Midbrain (tissue), 1 donor: ENCODE measurements at places on chromosomes 11 and 22.

DNA sequence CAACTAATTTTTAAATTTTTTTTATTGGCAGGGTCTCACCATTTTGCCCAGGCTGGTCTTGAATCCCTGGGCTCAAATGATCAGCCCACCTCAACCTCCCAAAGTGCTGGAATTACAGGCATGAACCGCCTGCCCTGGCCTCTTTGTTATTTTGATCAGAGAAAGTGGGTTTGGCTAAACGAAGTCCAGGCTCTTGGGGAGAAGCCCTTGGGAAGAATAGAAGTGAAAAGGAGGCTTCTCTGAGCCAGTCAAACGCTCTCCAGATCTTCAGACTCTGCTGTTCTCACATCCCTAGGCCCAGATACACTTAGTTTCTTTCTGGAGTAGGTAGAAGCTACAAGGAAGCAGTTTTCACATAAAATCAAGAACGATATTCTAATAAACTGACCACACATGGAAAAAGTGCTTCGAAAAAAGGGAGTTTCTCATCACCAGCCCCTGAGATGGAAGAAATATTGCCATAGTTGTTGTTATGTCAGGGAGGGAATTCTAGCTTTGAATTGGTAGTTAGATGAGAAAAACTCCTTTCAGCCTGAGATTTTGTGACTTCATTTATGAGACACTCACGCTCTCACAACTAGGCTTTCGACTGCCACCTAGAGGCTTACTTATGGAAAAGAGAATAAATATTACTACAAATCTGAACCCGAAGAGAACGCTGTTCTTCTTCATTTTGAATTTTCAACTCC lies 41.7 kb upstream of the AQP11 start:
- peak; percentile 82 for DNase-seq

DNA sequence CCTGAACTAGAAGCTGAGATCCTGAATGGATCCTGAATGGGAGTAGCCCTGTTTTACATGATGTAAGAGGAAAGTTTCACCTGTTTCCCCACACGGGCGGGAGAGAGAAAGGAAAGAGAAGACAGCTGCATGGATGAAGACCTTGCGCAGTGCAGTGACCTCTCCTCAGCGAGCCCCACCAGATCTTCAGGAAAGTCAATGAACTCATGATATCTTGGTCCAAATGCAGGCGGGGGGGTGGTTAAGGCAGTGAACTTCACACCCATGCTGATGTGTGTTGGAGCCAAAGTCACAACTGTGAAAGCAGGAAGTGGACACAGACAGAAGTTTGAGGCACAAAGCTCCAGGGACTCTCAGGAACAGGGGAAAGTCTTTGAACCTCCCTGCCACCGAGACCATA lies 8.6 kb upstream of the FJX1 start:
- DNase-seq, result no peak

DNA sequence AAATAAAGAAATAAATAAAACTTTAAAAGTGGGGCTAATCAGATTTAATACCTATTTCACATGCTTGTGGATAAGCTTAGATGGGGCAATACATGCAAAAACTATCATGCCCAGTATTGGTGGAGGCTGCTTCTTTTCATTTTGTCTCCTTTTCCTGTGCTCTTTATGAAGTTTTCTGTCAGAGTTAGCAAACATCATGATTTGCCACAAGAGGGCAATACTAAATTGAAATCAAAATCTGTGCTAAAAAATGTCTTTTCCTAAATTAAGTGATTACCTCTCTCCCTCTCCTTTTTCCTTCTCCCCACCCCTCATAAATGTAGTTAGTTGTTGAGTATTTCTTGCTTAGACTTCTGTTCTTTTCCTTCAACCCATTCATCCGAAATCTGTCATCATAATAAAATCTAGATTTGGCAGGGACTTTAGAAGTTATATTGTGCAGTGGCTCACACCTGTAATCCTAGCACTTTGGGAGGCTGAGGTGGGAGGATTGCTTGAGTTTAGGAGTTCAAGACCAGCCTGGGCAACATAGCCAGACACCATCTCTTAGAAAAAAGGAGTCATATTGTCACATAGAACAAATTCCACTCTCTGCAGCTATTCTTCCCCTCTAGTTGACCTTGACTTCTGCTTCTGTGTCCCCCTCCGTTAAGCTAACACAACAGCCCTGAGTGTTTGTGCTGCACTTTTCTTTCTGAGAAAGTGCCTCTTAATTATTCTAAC lies 4.7 kb upstream of the ARHGAP42 start:
- DNase-seq, result peak; percentile 21

DNA sequence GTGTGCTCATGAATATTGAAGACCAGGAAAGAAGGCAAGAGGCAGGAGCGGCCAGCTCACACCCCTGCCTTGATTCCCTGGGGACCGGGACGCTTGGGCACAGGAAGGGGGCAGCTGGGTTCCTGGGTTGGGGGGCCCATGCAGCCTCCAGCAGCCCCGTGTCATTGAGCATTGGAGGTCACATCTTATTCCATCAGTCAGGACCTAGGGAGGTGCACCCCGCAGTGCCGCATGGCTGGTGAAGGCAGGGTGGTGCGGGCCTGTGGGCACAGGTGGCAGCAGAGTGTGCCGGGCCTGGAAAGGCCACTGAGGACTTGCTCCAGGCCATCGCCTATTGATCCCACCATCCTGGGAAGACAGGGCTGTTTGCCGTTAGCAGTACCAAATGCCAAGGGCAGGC lies 116.3 kb upstream of the NECTIN1 start:
- no peak for DNase-seq

- no peak for DNase-seq
These were observed 37.9 kb downstream of the NECTIN1 start for GRCh38 chr11:119691020-119691666.

- DNase-seq, result no peak
These were observed 575.5 kb downstream of the SOX6 start for GRCh38 chr11:15780837-15781236.

DNA sequence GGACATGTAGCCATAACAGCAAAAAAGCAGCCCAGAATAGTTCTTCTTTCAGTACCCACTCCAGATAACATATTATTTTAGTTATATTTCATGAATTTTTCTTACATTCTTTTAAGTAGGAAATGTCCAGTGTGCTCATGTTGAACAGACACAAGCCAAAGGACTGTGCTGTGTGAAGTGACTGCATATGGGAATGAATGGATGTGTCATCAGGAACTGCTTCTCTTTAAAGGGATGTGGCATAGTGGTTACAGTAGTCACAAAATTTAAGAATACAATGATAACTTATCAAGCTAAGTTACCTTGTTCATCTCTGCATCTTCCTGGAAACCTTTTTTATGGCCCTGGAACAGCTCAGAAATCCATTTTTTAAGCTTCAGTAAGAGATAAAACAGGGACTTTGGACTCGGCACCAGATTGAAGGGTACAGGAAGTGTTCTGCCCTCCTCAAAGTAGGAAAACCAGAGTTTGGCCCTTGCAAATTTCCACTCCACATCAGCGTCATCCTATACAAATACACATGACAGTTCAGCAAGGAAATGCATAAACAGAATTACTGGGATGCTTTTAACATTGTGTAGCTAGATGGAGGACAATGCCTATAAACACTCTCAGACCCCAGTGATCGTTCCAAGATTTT lies 112.8 kb downstream of the TRPC6 start:
- no peak for DNase-seq

- no peak for DNase-seq
These were observed 66.1 kb downstream of the STK33 start for GRCh38 chr11:8527939-8528338.

- no peak for DNase-seq
These were observed 49.1 kb upstream of the VPREB1 start for GRCh38 chr22:22195265-22196017.

DNA sequence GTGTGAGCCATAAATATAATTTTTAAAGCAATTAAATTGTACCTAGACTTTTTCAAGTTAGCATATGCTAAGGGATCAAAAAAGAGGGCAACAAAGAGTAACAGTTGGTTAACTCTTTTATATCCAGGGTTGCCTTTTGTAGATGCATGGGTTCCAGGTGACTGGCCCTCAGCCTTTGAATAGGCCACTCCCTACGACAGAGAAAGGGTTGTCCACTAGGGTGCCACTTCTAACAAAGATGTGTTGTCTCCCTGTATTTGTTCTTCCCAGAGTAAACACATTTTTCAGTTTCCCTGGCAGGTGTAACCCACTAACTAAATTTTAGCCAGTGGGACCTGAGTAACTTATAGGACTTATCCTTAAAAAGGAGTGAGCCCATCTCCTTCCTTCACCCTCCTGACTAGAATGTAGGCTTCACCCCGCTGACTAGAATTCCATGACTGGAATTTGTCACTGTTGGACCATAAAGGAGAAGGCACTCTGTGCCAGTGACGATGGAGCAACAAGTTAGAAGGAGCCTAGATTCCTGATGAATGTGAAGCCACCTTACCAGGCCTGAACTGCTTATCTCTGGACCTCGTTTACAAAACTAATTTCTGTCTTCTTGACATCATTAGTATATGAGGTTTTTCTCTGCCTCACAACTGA lies 16.6 kb downstream of the TUG1 start:
- DNase-seq, result no peak

- no peak for DNase-seq
These were observed 42.4 kb upstream of the PRODH start for GRCh38 chr22:18978506-18978905.

GRCh38 chr22:31812977-31813605 lies 59.3 kb downstream of the DEPDC5 start:
- DNase-seq, result no peak

- DNase-seq, result no peak
These were observed 1.2 kb upstream of the EED start for GRCh38 chr11:86243396-86243795.

DNA sequence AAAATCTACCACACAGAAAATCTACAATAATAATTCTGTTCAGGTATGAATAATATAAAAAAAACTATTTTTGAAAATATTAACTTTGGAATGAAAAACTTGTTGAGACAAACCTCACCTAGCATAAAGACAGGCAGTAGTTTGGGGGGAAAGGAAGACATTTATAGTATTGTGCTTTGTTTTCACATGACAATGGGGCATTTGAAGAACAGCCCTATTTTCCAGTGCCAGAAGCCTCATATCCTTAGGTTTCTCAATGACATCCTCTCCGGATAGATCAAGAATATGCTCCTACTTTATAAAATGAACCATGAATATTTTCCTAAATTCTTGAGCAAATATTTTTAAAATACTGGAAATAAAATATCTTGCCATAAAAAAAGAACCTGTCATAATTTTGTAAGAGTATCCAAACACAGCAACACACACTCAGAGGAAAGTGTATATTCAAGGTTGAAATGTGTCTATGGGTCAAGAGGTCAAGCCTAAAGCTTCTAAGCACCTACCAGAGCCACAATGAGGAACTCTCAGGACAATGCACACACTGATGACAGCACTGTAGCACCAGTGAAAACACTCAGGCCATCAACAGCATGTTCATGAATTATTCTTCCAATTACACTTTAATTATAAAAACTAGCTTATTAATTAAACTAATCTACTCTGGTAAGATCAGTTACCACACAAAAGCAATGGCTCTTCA lies 68.7 kb downstream of the MRTFA start:
- peak; percentile 44 for DNase-seq

DNA sequence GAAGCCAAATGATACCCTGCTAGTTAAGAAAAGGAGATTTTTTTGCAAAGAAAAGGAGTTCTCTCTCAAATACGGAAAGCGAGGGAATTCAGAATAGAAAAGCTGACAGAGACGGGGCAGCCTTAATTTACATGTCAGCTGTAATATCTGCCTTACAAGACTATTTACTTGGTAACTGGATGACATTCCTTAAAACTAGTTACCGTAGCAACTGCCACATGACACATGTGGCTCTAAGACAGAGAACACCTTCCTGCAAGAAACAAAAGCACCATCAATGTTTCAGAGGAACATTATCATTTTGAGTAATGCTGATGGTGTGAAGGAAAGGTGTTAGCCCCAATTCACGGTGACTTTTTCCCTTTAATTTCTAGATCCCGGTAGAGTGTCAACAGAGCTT lies 222.1 kb downstream of the LRRC4C start:
- DNase-seq, result no peak

GRCh38 chr11:69962152-69962551 lies 116.0 kb upstream of the ANO1 start:
- DNase-seq, result no peak

GRCh38 chr22:38190581-38190980 lies 9.0 kb upstream of the PLA2G6 start:
- DNase-seq, result no peak

DNA sequence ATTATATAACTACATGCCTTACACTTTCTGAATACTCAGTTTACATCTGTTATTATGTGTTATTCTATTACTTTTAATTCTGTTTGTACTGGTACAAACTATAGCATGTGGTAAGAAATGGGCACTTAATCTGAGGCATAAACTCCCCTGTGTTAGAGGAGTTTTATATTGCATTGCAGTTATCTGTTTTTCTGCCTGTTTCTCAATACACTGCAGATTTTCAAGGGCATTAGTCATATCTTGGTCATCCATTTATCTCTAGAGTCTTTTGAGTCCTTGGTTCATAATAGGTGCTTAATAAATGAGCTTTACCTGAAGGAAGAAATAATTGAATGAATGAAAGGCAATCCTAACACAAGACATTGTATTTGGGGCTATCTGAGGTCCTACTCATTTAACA lies 182.9 kb upstream of the CTSC start:
- no peak for DNase-seq

DNA sequence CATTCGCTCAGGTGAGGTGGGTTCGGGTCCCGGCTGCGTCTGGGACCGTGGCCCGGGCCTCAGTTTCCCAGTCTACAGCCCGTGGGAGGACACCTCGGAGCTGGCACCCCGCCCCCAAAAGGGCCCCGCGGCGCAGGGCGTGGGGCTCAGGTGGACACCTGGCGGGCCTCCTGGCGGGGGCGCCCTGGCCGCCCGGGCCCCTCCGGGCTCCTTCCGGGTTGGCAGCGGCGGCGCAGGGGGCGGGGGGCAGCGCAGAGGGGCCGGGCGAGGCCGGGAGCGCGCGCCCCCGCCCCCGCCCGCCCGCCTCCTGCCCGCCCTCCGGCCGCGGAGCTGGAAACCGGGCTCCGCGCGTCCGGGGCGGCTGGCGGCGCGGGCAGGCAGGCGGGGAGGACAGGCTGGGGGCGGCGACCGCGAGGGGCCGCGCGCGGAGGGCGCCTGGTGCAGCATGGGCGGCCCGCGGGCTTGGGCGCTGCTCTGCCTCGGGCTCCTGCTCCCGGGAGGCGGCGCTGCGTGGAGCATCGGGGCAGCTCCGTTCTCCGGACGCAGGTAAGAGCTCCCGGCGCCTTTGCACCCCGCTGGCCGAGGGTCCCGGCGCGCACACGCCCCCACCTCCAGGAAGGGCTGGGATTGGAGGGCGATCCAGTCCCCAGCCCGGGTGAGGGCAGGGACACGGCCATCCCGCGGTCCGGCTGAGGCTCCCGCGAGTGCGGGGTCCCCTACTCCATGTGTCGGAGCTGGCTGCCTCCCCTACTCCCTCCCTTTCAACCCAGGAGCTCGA lies at the start of gene EMID1:
EMID1 (plus strand) TSS at position 303 of the 778 bp plus-strand sequence; CDS start at position 446, 143 bp downstream.
- no peak for DNase-seq

DNA sequence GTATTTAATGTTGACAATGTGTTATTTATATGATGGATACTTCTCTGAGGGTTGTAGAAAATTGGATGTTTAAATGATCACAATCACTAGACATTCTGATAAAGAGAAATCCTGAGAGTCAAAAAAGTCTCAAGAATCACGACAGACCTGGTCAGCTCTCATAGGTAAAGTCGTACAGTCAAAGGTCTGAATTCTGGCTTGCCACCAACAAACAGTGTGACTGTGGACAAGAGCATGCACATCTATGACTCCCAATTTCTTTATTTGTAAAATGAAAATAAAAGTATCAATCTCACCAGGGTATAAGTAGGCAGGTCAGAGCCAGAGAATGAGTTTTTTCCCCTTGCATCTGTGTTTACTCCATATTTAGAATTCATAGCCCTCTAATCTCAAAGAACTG lies 556.7 kb downstream of the FAM181B start:
- DNase-seq, result no peak
